ENCODE measurements at places on chromosomes 4 and X.

DNA sequence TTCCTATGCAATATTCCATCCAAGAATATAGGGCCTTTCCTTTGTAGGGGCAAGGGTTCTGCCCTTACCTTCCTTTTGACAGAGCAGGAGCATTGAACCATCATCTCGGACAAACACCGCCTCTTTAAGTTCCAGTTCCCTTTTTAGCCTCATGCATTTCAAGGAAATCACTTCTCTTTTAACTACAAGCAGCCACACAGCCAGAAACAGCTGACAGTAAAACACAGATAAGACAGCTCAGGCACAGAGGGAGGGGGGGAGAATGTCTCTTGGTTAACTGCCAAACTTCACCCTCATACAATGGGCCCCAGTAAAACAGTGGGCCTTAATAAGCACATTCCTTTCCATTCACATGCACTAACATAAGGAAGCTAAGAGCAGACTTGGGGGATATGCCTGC is 648.3 kb downstream of the GABRG1 start:
- DNase-seq, result no peak

GRCh38 chrX:139739138-139739537 is 31.2 kb upstream of the MCF2 start:
- peak; percentile 34 for DNase-seq

- no peak for DNase-seq
Measured at GRCh38 chrX:69025802-69026301, 139.4 kb downstream of the PJA1 start.

DNA sequence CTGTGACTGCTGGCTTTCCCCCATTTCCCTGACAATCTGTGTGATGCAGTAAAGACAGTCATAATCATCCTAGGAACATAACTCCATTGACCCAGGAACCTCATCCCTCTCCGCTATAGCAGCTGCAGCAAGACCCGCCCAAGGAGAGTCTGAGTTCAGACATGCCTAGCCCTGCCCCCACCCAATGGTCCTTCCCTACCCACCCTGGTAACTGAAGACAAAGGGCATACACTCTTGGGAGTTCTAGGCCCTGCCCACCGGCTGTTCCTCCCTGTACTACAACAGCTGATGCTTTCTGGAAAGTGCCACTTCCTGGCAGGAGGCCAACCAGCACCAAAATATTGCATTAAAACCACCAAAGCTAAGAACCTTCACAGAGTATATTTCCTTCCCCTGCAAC is 1035.6 kb downstream of the C4orf33 start:
- DNase-seq, result no peak

DNA sequence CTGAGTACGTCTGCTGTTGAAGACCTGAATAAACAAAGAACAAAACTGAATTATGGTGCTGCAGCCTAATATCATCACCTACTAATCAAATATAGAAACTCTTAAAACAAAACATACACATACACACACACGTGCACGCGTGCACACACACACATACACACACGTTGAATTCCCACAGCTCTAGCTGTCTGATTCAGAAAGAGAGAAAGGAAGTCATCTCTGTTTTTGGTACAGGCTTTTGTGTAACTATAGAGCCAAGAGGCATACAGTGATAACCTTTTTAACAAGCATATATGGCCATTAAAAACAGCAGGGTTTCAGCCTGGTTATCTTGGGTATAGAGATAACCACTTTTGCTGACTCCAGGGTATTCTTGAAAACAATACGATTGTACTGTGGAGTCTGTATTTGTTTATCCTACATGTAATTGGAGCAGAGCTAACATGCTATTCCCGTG is 823.2 kb downstream of the CCSER1 start:
- DNase-seq, result no peak

DNA sequence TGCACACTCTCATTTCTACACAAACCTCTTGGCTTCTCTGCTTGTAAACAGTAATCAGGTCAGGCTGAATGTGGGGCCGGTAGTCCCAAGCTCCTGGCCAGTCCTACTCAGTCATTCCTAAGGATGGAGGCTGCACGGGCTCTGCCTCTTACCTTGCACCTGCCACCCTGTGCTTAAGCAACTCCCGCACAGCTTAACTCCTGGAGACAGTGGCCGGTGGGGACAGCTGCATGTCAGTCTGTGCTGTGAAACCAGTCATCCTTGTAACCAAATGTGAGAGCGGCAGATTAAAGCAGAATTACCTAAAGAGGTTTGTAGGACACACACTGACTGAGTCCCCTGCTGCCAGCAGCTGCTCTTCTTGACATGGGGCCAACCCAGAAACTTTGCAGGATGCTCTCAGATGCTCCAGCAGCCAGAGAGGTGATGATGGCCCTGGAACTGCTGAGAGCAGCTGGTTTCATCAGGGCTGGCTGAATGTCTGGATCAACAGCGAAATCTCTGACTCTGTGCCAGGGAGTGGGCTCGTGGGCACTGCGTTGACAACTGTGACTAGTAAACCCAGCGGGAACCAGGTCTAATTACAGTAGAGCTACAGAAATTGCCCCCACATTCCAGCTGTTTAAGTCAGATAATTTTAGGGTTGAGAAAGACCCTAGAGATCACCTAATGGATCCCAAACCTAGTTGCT is 123.7 kb downstream of the ANAPC4 start:
- DNase-seq, result no peak

GRCh38 chr4:26093551-26093950 is 179.5 kb downstream of the SMIM20 start:
- DNase-seq, result peak; percentile 44

GRCh38 chr4:110472583-110473329 is 3.2 kb upstream of the ENPEP start:
- DNase-seq, result no peak

DNA sequence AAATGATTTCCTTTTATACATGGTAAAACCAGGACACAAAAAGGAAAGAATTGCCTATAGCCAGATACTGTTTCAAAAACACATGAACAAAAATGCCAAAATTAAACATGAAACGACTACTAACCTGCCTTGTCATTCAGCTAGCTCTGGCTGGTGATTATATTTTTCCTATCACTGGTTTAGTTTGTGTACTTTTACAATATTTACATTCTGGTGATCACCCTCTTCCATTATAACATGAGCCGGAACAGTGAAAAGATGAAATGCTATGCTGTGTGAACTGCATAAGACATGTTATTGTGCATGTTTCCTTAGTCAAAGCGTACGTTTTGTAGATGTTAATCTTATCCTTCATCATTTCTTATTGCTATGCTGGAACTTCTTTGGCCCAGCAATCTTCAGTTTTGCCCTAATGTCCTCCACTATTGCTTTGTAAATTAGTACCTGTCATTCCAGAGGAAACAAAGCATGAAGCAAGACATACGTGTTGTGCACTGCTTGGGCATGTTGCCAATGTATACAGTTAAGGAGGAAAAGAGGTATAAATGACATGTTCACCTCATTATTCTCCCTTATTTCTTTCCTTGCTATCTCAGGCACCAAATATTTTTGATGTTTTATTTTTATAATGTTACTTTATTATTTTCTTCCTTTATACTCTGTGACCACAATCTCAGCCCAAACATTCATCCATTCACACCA is 386.3 kb downstream of the ARHGAP24 start:
- no peak for DNase-seq

DNA sequence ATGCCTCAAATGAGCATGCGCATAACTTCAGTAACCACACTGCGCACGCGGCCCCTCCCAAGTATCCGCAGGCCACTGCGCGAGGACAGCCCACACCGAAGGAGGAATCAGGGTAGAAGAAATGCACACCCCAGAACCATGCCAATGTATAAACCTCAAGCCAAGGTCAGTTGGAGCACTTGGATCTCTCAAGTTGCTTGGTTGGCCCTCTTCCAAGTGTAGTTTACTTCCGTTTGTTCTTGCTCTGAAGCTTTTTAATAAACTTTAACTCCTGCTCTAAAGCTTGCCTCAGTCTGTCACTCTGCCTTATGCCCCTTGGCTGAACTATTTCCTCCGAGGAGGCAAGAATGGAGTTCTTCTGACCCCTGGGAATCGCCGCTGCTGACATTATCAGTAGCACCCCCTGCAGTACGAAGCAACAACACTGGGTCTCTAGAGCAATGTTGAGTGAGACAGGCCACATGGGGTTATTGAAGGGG is 22.0 kb upstream of the SPINK2 start:
- DNase-seq, result no peak

Data from CD4-positive, alpha-beta T cell treated with Interleukin-2 at 100 ng/mL for 4 hours (primary cell).